Fibroblast of villous mesenchyme (primary cell): ENCODE measurements at places on chromosomes 2 and 18. TPM values are rescaled to one million over a fixed set of nuclear protein-coding genes. Genes with fewer than 3 reads are reported as not detected.

LDAH gene
- total RNA-seq, result 11.0 and 25.0 TPM in 2 replicates

- no peak for DNase-seq
Measured at GRCh38 chr2:109715313-109715805, 78.7 kb upstream of the RGPD5 start.

GRCh38 chr2:160406591-160407392 lies 86.8 kb downstream of the RBMS1 start:
- DNase-seq, result peak; percentile 85

TMEM17 gene
- 1.6 and 3.0 TPM in 2 replicates for total RNA-seq

GRCh38 chr2:134739879-134740301 lies 21.1 kb upstream of the TMEM163 start:
- no peak for DNase-seq

GAL3ST2 gene
- under 0.01 and 0.43 TPM in 2 replicates for total RNA-seq

- no peak for DNase-seq
Measured at GRCh38 chr2:61737841-61738240, 116.0 kb downstream of the FAM161A start.

PROM2 gene
- total RNA-seq, result under 0.01 and 0.32 TPM in 2 replicates

GRCh38 chr2:201798252-201798913 lies 8.0 kb upstream of the CDK15 start:
- peak; percentile 70 for DNase-seq

MYCN gene
- under 0.01 and 0.32 TPM in 2 replicates for total RNA-seq

- peak; percentile 51 for DNase-seq
Measured at GRCh38 chr2:150125708-150126107, 361.8 kb downstream of the RND3 start.

GRCh38 chr2:219919506-219919905 lies 292.1 kb downstream of the SLC4A3 start:
- no peak for DNase-seq

DNA sequence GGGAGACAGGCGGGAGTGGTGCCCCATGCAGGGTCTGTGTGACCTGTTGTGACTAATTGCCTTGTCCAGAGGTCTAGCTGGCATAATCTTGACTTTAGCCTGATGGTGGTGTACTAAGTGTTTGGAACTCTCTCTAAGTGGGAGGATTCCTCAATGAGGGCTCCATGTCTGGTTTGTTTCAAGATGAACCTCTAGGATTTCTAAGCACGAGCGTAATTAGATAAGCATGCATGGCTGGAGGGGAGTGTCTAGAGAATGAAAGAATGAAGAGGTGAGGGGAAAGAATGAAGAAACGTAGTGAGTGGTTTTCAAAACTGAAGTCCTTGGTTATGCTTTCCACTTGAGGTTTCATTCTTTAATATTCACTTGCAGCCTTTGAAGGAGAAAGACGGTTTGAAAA lies 833.2 kb upstream of the GYPC start:
- no peak for DNase-seq

DES gene
- total RNA-seq, result 20.7 and 35.8 TPM in 2 replicates

DNA sequence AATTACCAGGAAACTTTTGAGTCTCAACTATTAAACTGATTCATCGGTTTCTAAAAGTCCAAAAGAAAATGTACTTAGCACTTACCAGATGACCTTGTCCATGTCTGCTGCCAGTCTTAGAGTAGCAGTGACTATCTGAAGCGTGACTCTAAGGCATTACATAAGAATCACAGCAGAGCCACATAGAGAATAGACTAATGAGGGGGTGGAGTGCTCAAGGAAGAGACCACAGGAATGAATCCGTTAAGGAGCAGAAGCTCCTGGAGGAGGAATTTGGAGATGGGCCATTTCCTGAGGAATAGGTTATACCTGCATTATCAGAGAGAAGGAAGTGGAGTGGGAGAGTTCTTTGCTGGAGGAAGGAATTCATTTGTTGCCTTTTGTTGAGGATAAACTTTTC lies 116.0 kb downstream of the MAP3K20 start:
- peak; percentile 36 for DNase-seq

- no peak for DNase-seq
Measured at GRCh38 chr2:206920310-206920709, 19.0 kb upstream of the CPO start.

GRCh38 chr2:216849987-216850386 lies 9.9 kb downstream of the TNP1 start:
- no peak for DNase-seq

GRCh38 chr18:22551536-22552151 lies 133.9 kb upstream of the CTAGE1 start:
- peak; percentile 58 for DNase-seq

DNA sequence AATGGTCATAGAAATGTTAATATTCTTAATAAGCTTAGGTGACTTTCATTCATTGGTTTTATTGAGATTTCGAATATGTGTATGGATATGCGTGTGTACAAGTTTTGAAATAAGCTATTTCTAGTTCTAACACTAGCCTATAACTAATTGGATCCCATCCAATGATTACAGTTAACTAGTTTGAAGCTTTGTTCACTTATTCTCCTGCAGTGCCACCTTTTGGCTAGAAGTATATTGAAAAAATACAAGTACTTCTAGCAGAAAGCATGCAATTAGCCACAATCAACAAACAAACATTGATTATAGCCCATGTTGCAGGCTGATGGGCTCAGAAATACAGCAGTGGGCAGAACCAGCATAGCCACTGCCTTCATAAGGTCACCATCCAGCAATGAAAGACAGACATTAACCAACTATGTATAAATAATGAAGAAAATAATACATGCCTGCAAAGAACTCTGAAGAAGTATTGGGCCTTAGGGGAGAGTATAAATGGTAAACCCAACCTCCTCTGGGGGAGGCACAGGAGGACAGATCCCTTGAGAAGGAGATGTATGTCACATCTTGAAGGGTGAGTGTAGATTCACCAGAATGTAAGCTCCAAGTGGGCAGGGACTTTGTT lies 5.1 kb upstream of the PIEZO2 start:
- DNase-seq, result peak; percentile 73

CNGA3 gene
- not detected in 2 replicates for total RNA-seq

DNA sequence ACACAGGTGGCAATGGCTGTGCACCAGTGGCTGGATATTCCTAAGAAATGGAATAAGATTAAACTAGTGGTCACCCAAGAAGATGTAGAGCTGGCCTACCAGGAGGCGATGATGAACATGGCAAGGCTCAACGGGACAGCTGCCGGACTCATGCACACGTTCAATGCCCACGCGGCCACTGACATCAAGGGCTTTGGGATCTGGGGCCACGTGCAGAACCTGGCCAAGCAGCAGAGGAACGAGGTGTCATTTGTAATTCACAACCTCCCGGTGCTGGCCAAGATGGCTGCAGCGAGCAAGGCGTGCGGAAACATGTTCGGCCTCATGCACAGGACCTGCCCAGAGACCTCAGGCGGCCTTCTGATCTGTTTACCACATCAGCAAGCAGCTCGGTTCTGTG lies 190.8 kb downstream of the FTCDNL1 start:
- DNase-seq, result no peak

SLC11A1 gene
- total RNA-seq, result under 0.01 and 0.43 TPM in 2 replicates

- no peak for DNase-seq
Measured at GRCh38 chr18:79241755-79242154, 154.0 kb upstream of the NFATC1 start.
